ENCODE measurements at places on chromosomes 16 and 17. TPM values are rescaled to one million over a fixed set of nuclear protein-coding genes. Genes with fewer than 3 reads are reported as not detected.

- no peak for DNase-seq
Measured at GRCh38 chr17:42252597-42253550, 23.3 kb downstream of the STAT5B start.

DNA sequence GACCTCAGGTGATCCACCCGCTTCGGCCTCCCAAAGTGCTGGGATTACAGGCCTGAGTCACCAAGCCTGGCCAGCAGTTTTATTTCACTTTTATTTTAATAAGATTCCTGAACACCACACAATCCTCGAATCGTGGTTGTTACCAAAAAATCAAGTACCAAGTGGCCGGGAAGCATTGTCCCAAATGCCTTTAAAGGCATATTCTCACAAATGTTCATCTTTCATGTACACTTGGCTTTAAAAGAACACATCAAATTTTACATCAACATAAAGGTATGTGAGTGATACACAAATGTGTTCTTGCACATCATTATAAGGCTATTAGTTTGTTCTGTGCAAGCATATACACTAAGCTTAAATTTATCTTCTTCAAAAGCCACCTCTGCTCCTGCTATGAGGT is 8.1 kb upstream of the MYH11 start:
- no peak for DNase-seq

GRCh38 chr17:13197586-13197985 is 179.8 kb upstream of the ELAC2 start:
- DNase-seq = no peak

DNA sequence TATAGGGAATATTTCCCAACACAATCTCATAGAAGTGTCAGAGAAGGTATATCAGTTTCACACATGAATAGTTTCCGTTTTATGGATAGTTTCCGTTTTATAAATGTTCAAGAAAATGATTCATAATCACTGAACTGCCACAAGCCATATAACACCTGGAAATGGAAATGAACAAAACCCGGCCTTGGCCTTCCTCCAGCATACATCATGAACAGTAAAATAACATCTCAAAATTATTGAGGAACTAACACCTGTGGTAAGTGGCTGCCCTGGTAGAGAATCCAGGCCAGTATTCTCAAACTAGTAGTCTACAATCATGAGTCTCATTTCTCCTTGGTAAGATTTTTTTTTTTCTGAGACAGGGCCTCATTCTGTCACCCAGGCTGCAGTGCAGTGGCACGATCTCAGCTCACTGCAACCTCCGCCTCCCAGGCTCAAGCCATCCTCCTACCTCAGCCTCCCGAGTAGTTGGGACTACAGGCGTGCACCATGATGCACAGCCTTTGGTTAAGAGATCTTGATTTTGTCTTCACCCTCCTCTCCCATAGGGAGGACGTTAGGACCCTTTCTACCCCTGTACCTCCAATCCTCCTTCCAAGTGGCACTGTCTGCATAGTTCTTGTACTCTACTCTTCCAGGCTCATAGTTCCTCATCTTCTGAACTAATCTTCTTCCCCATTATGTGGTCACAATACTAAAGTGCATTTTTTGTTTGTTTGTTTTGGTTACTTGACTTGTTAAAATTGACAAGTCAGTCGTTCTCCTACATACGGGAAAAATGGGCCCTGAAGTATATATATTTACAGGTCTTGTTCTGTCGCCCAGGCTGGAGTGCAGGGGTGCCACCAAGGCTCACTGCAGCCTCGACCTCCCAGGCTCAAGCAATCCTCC is 15.0 kb upstream of the RGS9 start:
- DNase-seq = no peak

DNA sequence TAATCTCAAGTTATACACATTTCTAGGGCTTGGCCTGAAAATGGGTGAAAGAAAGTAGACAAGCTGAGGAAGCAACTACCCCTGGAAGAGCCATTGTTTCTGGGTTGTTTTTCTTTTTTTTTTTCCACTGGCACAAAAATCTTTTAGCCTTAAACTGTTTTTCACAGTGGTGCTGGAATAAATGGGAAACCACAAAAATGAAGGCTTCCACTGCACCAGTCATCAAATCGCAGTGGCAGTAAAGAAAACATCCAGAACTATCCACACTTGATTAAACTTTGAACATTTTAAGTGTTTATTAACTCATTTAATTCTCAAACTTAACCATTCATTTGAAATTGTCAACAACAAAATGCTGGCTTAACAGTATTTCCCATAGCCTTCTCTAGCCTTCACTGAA is 14.3 kb downstream of the CMTM4 start:
- no peak for DNase-seq

- DNase-seq = no peak
Measured at GRCh38 chr16:56912746-56913708, 18.9 kb upstream of the HERPUD1 start.

- DNase-seq = no peak
Measured at GRCh38 chr17:66949501-66949900, 15.0 kb upstream of the CACNG4 start.

GRCh38 chr16:11560701-11561453 is 25.8 kb downstream of the LITAF start:
- no peak for DNase-seq

- no peak for DNase-seq
Measured at GRCh38 chr17:54718286-54718685, 182.4 kb upstream of the TOM1L1 start.

GRCh38 chr17:72498364-72499210 is 377.8 kb downstream of the SOX9 start:
- DNase-seq = no peak

- no peak for DNase-seq
Measured at GRCh38 chr16:85582229-85582991, 30.7 kb upstream of the GSE1 start.

GRCh38 chr17:4554441-4554996 is 665 bp downstream of the MYBBP1A start:
- no peak for DNase-seq

GRCh38 chr16:27355610-27356009 is 41.8 kb downstream of the IL4R start:
- DNase-seq = no peak

DNA sequence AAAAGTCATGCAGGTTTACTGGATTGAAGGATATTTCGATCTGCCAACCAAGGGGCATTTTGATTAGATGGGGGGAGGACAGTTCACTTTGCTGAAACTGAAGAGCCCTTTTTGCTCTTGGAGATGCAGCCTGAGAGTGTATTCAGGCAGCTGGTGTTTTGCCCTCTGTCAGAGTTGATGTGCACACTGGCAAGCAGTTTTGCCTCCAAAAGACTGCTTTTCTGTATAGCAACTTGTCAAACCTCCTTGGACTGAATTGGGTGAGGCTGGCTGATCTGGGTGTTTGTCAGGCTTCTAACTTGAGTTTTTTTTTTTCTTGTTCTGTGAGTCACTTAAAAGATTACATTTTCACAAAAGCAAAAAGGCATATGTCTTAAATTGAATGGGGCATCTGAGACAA is 22.6 kb upstream of the ANKFN1 start:
- no peak for DNase-seq

DNA sequence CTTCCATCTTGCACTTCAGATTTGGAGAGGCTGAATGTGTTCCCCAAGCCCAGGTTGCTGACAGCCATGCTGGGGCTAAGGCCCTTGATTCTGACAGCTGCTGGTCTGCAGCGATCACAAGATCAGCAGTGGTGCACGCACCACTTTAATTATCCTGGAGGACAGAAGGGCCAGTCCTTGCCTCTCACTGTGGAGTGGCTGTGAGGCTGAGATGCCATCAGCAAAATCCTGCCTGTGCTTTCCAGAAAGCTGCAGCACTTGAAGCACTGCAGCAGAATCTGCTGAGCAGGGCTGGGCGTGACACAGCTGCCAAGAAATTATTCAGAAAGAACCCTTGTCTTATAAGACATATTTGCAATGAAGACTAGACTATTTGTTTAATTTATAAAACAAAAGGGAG is 37.1 kb downstream of the NUP93 start:
- DNase-seq = no peak

Gene CASKIN1
- 2.7 TPM for total RNA-seq

Gene MEFV
- not detected for total RNA-seq

Gene CNTD1
- total RNA-seq = 0.46 TPM

Gene TNFRSF13B
- not detected for total RNA-seq

Gene CD68
- 5.8 TPM for total RNA-seq

Gene KRTAP4-2
- not detected for total RNA-seq
